Suprapubic skin (tissue), 4 donors: ENCODE measurements at places on chromosomes 16 and 17.

DNA sequence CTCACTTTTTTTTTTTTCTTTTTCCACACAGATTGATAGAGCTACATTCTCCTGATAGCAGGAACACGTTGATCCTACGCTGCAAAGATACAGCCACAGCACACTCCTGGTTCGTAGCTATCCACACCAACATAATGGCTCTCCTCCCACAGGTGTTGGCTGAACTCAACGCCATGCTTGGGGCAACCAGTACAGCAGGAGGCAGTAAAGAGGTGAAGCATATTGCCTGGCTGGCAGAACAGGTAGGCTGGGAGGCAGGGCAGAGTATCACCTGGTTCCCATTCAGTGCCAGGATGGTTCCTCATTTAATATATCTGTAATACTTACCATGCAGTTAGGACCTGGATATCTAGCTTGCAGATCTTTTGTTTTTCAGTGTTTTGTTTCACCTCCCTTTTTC is 51.1 kb upstream of the VPS4A start:
- DNase-seq = no peak

- DNase-seq = no peak
These were observed 573 bp downstream of the CHST6 start for GRCh38 chr16:75494661-75495075.

DNA sequence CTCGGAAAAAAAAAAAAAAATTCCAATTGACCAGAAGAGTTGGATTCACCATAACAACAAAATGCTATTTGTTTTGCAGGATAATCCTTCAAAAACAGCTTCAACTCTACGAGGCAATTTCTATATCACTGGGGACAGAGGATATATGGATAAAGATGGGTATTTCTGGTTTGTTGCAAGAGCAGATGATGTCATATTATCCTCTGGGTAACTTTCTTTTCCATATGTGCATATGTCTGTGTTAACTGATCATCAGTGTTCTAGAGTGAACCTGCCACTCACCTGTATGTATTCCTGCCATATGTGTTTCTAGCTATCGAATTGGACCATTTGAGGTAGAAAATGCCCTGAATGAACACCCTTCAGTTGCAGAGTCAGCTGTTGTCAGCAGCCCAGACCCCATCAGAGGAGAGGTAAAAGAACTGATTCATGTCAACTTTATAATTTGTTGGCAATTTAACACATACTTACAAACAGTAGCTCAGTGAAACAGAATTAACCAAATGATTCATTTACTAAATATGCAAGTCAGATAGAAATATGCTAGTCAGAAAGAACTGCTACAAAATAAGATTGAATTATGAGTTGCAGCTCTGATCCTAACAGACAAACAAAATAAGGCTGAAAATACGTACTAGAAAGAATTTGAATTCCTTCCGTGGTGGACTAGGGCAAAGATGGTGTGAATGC is 14.2 kb downstream of the ERI2 start:
- no peak for DNase-seq

DNA sequence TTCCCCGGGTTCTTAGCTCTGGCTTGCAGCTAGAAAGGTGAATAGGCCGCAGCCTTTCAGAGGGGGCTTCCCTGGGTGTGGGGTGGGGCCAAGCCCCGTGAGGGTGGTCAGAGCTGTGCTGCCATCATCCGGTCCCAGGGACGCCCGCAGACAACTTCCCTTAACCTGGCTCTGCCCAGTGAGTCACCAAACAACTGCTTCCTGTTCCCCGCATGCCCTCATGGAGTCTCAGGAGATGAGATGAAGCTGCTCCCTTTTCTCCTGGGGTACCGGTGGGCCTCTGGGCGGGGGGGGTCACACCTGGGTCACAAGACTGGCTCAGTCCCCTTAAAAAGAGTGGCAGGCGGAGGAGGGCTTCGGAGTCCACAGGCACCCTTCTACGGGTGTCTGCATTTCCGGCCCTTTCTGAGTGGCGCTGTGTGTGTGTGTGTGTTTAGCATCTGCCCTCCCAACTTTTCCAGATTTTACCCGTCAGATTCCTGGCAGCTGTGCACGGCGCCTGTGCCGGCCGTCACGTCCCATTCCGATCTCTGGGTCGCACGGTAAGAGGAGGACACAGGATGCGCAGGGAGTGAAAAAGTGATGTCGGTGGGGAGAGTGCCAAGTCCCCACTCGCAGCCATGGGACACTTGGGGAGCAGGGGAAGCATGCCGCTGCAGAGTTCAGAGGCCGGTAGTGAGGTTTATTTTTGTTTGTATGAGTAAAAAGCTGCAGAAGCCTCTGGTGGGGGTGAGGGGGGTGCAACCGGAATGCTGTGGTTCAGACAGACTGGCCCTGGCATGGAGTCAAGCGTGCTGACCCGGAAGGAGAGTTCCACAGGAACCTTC is 16.8 kb downstream of the HIC1 start:
- DNase-seq = no peak

GRCh38 chr17:40611840-40612474 is 35.7 kb downstream of the SMARCE1 start:
- no peak for DNase-seq

GRCh38 chr16:27566417-27566816 is 16.5 kb downstream of the KATNIP start:
- DNase-seq = no peak

DNA sequence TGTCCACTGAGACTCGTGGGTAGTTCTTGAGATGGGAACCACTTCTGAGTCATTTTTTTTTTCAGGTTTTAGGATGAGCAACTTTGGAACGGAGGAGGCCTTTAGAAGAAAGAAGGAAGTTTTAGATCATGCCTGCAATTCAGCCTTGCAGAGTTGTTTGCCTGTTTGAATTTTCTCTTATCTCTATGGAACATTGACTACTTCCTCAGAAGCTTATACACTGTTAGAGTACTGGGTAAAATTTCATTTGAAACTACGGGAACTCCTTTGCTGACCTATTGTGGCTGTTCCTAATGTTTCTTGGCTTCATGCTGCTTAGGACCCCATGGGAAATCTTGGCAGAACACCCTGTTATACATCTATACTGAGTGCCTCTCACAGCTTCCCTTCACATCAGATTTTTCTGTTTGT is 70.8 kb downstream of the MAP2K6 start:
- DNase-seq = no peak
